Hypothalamus (tissue), 51 donors: ENCODE measurements at places on chromosomes 4 and X.

DNA sequence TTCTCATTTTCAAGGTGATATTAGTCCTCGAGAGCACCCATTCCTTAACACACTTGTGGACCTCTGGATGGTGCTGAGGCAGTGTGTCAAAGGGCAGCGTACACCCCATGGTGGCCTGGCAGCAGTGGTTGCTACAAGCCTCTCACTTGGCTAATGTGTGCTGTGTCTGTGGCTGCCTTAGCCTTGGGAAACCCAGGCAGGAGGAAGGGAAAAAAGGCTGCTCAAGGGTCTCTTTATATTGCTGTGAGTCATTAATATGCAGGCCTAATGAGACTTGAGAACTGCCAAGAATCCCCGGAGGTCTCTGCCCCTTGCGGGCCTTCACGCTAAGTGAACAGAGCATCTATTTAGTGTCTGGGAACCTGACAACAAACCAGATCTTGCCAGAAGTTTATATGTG, 7.0 kb downstream of the PCDH10 start:
- peak; percentile 21 for DNase-seq

- DNase-seq: no peak
Observed at GRCh38 chr4:151314479-151314878, 10.9 kb downstream of the SH3D19 start.

GRCh38 chr4:144178414-144178813, 37.9 kb upstream of the GYPA start:
- no peak for DNase-seq

- DNase-seq: no peak
Observed at GRCh38 chrX:63426519-63426918, 75.4 kb upstream of the SPIN4 start.

GRCh38 chr4:111754003-111754402, 391.3 kb upstream of the FAM241A start:
- no peak for DNase-seq

GRCh38 chr4:107120661-107121060, 84.5 kb upstream of the DKK2 start:
- DNase-seq: no peak

GRCh38 chrX:17579026-17579425, 158.3 kb upstream of the SCML1 start:
- no peak for DNase-seq

DNA sequence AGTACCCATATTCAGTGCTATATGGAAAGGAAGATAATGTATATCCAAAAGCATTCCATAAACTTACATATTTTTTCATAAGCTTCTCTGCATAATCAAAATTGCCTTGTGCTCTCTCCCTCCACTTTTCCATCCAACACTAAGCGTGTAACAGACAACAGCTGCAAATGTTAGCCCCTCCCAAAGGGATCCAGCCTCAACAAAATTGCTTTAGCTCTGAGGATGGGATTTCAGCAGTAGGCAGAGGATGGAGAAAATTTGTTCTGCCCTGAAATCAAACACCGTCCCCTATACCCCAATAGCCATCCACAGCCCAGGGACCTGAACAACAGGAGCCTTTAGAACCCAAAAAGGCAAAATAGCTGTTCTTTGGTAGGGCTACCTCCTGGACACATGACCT, 28.8 kb upstream of the FGF13 start:
- DNase-seq: no peak

DNA sequence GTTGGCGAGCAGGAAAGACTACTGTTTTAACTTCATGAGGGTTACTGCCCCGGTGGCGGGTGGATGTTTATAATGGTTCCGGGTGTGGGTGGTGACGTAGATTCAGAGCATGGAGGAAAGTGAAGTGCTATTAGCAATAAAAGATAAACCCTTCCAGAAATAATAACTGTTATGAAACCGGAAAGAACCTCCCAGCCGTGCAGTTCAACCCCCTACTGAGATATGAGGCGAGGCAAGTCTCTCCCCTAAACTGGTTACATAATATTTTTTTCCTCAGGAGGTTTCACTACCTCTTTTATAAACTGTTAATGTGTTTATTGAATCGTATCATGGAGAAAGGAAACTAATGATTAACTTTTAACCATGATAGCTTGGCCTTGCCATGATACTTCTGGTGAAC, 33.9 kb upstream of the STIM2 start:
- no peak for DNase-seq

- DNase-seq: no peak
Observed at GRCh38 chr4:82491251-82491960, 61.0 kb downstream of the ENOPH1 start.

DNA sequence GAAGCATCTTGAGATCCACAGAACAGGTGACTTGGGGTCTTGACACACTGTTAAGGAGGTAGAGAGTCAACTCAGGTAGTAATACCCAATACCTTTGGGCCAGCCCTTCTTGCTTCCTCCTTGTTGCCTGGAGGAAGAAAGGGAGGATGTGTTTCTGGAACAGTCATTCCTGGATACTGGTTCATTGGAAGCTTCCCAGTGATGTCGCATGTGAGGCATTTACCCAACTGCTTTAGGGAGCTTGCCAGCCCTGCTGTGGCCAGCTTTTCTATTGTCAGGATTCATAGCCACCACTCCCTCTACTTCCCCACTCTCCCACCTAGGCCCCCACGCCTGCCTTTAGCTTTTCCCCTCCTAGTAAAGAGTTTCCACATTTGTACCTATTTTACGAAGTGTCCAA, 310.3 kb upstream of the PRPS2 start:
- DNase-seq: no peak

DNA sequence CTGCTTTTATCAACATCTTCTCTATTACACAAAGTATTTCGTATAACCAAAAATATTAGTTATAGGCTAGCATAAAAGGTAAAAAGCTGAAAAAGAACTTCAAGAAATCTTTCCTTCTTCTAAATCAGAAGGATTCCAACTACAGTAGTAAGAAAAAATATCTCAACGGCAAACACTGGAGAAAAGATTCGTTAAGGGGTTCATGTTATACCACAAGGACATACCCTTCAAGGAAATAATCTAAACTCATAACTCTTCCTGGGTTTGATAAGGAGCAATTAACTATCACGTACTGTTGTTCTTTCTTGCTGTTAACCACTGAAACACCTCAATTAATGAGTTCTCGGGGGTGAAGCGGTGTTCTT, 1.5 kb downstream of the SMIM14 start:
- DNase-seq: no peak

GRCh38 chr4:107988763-107989035, 990 bp upstream of the HADH start:
- no peak for DNase-seq

DNA sequence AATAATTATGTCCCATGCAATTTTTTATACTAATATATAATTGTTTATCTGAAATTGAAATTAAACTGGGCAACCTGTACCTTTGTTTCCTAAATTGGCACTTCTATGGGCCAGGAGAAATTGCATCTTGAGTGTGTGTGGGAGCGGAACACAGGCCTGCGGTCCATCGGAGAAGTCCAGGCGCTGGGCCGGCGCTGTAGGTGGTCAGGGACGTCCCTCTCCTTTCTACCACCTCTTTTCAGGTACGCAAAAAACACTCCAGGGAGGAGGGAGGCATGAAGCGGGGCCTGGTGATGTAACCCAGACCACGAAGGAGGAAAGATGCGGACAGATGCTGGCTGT, 717 bp downstream of the MGAT4D start:
- DNase-seq: no peak

GRCh38 chr4:26248647-26249046, 72.2 kb upstream of the RBPJ start:
- no peak for DNase-seq

- no peak for DNase-seq
Observed at GRCh38 chr4:186946682-186947294, 223.1 kb upstream of the FAT1 start.

- no peak for DNase-seq
Observed at GRCh38 chrX:131332331-131332730, 43.2 kb upstream of the IGSF1 start.

GRCh38 chr4:48331577-48332330, 9.6 kb upstream of the SLAIN2 start:
- no peak for DNase-seq

DNA sequence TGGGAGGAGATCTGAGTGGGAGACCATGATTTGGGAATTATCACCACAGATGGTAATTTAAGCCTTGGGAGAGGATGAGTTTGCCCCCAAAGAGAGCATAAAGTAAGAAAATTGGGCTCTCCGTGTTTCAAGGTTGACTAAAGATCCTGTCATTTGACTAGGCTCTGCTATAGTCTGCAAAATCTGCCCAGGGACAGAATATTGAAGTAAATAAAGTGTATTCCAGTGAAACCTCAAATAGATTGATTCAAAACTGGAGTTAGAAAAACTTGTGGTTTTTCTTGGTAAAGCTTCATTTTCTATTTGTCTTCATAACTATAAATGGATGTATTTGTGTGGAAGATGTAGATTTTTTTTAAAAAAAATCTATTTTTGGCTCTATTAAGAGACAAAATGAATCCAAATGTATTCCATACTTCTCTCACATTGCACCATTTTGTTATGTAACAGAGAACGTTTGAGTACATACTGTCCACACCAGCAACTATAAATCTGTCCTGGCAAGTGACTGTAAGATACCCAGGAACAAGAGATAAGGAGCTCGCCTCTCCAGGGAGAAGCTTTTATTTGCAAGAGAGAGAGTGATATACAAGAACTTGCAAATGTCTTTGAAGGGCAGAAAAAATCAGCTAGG, 170.2 kb downstream of the CBR4 start:
- DNase-seq: no peak

DNA sequence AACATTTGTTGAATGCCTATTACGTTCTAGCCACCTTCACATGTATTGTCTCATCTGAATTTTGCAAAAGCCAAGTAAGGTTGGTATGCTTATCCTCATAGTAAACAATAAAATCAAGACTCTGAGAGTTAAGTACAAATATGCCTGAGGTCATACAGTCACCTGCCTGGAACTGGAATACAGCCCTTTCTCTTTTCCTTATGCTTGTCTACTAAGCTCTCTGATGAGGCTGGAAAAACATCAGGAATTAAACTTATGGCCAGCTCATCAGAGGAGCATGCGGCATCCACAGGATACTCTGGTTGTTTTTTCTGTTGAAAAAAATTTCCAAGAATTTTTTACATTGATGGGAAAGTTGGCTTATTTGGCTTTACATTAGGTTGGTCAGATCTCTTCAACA, 35.5 kb downstream of the NCAPG start:
- DNase-seq: no peak

- DNase-seq: no peak
Observed at GRCh38 chrX:99271641-99272040, 1138.4 kb downstream of the PCDH19 start.

GRCh38 chrX:137566746-137567679, 1.1 kb downstream of the ZIC3 start:
- no peak for DNase-seq

DNA sequence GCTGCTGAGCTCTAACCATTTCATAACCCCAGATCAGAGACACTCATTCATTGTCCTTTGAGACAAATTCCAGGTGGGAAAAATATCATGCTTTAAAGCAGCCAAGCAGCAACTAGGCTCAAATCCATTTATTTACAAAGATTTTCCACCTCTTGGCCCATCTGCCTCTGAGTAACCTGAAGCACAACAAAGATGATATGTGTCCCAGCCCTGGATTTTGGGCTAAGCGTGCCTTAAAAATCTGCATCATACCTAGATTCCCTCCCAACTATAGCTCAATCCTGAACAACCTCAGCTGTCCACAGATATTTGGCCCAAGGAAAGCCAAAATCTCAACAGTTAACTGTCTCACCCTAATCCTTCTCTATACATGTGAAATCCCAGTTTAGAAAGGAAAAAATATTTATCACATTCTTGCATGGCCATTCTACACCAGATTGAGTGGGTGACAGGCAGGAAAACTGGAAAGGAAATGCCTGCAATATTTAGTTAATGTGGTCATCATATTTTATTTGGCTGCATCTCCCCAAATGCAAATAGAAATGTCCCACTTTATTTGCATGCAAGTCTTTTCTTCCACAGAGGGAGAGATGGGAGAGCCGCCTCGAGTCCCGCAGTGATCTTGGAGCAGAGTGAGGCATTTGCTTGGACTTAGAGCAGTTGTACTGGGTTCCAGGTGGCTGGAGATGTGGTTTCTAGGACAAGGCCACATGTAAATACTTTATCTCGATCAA, 146.4 kb upstream of the EOLA2 start:
- DNase-seq: no peak

- DNase-seq: no peak
Observed at GRCh38 chrX:42825201-42825600, 47.2 kb upstream of the PPP1R2C start.

DNA sequence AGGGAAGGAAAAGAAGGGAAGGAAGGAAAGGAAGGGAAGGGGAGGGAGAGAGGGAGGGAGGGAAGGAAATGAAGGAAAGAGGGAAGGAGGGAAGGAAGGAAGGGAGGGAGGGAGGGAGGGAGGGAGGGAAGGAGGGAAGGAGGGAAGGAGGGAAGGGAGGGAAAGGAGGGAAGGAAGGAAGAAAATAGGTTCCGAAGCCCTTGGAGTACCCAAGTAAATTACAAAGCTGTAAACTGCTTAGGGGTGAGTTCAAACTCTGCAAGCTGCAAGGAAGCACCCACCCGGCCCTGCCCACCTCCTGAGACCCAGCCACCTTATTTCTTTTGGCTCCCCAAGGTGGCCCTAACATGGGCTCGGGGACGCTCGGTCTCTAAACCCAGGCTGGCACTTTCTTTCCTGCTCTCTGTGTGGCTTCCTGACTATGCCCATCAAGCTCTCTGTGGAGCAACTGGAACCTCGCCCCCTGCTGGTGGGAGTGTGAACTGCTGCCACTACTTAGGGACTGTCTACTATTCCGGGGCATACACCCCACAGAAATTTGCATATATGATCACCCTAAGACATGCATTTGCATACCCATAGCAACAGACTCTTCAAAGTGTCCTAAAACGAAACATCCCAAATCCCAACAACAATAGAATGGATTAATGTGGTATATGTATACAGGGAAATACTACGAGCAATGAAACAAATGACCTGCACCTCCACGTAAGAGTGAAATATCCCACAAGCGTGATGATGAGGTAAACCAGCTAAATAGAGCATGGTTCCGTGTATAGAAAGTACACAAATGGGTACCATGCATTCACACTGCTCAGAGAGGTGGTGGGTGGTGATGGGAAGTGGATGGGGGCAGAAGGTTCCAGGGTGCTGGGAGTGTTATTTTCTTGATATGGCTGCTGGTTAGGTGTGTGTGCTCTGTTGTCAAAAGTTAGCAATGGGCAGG, 151.7 kb upstream of the TBL1X start:
- DNase-seq: no peak

GRCh38 chrX:101040197-101040596, 11.7 kb downstream of the TRMT2B start:
- no peak for DNase-seq
